ENCODE measurements at places on chromosomes 16 and 17.

DNA sequence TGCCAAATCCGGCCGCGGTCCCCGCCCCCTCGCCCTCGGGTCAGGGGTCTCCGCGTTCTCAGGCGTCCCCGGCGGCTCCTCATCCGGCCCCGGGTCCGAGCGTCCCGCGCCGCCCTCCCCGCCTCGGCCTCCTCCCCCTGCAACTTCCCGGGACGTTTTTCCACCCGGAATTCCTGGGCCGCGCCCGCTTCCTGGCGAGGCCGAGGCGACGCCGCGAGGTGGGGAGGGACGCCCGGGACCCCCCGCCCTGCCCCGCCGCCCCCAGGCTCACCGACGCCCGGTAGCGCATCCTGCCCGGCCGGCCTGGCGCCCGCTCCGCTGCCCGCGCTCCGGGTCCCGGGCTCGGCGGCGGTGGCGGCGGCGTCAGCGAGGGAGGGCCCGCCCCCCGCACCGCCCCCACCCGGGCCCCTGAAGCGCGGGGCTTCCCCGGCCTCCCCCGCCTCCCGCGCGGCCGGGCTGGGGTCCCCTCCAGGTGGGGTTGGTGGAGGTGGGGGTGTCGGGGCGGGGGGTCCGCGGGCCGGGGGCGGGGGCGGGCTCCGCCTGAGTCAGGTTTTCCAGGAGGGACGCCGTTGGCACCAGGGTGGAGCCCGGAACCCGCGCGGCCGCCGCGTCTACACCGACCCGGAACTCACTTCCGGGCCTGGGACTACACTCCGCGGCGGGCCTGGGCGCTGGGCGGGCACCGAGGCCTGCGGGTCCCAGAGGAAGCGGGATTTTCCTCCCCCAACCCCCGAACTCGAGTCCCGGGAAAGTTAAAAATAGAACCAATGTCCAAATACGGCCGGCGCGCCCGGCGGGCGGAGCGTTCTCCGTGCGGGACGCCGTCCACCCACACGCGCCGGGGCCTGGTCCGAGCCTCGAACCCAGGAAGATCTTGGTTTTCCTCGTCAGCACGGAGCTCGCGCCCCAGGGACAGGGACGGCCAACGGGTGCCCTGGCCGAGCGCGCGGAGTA, 6.8 kb downstream of the MYO1C start:
- peak; percentile 31 for DNase-seq

GRCh38 chr17:41544491-41544892, 16.4 kb upstream of the KRT19 start:
- DNase-seq = no peak

- DNase-seq = peak; percentile 29
Observed at GRCh38 chr16:85569615-85570212, 43.4 kb upstream of the GSE1 start.

- DNase-seq = peak; percentile 83
Observed at GRCh38 chr17:44222112-44222869, 2.8 kb upstream of the UBTF start.

GRCh38 chr16:11162586-11163268, 93.3 kb downstream of the SOCS1 start:
- no peak for DNase-seq

DNA sequence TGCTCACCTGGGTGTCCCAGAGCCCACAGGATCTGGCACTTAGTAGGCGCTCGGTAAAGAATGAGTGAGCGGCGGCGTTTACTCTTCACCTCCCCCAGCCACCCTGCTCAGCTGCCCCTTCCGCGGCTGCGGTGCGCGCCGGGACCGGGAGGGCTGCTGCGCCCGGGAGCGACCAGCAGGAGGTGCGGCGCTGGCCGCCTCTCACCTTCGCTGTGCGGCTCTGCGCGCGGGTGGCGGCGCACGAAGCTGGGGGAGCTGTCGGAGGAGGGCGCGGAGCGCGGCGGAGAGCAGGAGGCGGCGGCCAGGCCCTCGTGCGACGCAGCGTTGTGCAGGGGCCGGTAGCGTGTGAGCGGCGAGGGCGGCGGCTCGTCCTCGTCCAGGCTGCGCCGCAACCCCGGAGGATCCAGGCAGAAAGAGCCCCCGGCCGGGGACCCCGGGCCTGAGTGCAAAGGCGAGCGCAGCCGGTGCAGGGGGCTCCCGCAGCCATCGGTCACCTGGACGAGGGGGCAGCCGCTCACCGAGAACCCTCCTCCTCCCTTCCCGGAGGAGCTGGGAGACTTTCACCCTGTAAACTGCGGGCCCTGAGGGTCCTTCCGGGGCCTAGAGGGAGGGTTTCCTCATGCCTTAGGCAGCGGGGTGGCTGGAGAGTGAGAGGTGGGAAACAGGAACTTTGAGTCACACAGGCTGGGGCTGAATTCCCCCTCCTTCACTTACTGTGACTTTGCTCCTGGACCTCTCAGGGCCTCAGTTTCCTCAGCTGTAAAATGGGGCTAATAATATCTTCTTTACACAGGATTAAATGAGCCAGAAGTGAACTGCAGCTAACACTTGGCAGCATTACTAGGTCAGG, 12.5 kb downstream of the SAMD14 start:
- DNase-seq = peak; percentile 85

GRCh38 chr17:49730078-49730784, 22.5 kb upstream of the SLC35B1 start:
- DNase-seq = no peak

GRCh38 chr16:87230571-87230970, 86.6 kb downstream of the C16orf95 start:
- DNase-seq = no peak

GRCh38 chr16:2339521-2340484, 725 bp downstream of the ABCA3 start:
- DNase-seq = peak; percentile 47

GRCh38 chr17:81440051-81440471, 44.8 kb downstream of the BAHCC1 start:
- no peak for DNase-seq

DNA sequence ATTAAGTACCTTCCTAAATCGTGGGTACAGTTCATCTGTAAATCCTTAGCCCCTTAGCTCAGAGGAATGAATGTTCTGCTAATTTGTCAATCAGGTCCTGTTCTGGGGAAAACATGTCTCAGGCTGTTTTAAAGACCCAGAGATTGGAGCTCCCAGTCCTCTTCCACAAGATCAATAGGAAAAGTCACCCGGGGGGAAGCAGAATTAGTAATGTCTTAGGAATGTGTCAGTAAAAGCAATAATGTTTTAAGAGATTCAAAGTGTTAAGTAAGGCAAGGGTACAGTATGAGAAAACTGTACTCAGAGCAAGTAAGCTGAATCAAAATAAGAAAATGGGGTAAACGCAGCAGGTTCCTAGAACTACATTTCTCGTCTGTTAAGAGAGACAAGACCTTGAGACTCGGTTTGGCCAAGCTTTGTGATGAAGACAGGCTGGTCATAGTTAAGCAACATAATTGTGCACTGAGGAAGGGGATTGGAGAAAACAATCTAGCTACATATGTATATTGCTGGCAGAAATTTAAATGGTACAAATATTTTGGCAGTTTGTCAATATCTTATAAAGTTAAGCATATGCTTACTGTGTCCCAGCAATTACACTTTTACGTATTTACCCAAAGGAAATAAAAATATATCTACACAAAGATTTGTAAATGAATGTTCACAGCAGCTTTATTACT, 192.9 kb upstream of the C17orf78 start:
- DNase-seq = peak; percentile 41

DNA sequence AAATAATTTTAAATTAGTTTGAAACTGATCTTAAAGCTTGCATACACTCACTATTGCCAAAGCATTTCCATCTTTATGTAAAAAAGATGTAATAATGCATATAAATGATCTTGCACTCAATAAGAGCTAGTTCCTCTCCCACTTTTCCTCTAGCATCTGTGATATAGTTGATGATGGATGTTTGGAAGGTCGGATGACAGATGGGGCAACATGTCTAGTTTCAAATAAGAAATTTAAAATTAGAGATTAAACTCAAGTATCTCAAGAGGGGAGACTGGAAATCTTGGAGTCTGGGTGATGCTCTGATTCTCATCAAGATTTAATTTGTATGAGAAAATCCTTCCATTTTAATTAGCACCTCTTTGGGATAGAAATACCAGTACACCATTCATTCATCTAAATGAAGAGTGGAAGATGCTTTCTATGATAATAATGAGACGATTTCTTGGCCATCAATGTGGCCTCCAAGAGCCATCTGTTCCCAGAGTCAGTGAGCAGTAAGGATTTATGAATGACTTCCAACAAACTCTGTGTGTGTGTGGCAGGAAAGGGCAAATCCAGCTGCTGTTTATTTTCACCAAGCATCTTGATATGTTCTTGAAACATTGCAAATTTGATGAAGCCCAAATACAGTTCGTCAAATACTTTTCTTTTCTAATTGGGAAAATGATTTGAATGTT, 616.3 kb upstream of the CDH8 start:
- no peak for DNase-seq

DNA sequence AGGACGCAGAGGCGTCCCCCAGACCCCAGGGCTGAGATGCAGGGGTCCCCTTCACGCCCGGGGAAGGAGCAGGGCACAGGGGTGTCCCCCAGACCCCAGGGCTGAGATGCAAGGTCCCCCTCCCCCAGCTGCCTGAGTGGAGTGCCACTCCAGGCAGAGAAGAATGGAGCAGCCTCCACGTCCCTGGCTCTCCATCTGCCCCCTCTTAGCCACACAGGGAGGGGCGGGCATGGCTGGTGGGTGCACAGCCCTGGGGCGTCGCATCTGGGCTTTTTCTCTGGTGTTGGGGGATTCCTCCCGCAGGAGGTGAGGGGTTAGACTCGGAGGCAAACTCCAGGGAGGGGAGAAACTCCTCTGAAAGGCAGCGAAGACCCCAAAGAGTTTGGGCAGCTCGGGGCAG, 17.5 kb downstream of the CIBAR2 start:
- DNase-seq = no peak

DNA sequence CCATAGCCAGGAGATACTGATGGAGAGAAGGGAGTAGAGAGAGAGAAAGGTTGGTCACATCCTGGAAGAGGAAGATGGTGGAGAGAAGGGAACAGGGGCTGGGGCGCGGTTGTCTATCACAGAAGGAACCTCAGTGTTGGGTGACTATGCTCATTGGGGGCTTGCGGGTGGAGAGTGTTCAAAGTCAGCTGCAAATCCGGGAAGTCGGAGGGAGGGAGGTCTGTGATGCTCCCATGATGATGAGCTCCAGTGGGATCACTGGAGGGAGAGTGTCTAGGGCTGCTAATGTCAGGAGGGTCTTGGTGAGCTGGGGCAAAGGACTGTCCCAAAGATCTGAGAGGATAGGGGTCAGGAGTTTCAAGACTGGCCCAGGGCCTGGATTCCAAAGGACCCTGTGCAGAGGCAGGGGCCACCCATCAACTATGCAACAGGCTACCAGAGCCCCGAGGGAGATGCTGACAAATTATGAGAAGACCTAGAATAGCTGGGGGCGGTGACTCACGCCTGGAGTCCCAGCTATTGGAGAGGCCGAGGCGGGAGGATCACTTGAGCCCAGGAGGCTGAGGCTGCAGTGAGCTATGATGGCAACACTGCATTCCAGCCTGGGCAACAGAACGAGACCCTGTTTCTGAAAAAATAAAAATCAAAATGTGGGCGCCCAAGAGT, 2.6 kb downstream of the SPDYE4 start:
- no peak for DNase-seq

GRCh38 chr16:2056077-2056476, 8.3 kb downstream of the TSC2 start:
- DNase-seq = peak; percentile 15

GRCh38 chr17:82287868-82288801, 14.6 kb upstream of the CSNK1D start:
- peak; percentile 88 for DNase-seq

GRCh38 chr17:43839670-43840108, 6.7 kb upstream of the MPP3 start:
- peak; percentile 81 for DNase-seq

DNA sequence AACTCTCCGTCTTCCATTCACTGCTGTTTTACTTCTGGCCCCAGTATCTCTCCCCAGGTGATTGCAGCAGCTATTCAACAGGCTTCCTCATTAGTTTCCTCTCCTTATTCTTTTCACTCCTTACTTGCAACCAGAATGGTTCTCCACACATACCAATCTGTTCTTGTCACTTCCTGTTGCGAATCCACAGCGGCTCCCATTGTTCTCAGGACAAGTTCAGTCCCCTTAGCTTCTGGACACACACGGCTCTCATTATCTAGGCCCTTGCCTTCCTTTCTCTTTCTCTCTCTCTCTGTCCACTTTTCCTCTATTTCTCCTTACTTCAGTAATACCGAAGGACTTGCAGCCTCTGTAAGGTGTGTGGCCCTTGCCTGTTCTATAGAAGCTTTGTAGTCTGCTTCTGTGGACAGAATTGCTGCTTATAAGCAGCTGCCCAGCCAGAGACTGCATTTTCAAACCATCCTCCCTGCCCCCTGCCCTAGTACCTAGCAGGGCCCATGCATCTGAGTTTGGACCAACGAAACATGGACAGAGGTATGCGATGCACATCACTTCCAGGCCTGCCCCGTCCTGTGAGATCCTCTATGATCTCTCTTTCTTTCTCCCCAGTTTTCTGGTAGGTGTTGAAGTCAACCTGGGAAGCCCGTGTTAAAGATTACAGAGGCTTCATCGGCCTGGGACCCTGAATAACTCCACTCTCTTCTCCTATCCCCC, 45.7 kb downstream of the VAT1L start:
- no peak for DNase-seq

DNA sequence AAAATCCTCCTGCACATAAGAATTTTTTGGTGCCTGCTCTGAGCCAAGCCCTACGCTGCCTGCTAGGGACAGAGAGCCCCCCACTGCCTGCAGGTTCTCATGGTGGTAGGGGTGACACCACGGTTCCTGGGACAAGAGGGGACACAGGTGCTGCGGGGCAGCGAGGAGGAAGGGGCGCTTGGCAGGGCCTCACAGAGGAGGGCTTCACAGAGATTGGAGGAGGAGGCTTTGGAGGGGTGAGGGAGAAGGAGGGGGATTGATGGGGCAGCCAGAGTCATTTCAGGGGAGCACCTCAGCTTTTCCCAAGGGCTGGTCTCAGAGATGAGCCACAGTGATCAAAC, 29.8 kb upstream of the GSG1L start:
- DNase-seq = no peak

DNA sequence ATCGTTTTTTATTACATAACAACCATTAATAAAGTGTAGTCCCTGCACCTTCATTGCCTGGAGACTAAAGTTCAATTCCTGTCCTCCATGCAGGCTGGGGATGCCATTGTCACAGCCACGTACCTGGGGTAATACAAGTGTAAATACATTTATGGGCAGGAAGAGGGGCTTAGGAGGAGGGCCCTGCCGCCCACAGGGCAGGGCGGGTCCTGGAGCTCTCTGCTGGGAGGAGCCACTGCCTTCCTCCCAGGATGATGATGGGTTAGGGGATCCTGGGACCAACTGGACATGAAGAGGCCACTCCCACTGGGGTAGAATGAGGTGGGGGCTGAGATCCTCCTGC, 44.1 kb upstream of the SLC38A10 start:
- DNase-seq = peak; percentile 37

Measured in PC-3 (cell line).